ENCODE measurements at places on chromosomes 7 and 10.

GRCh38 chr10:112851588-112852211, 98.3 kb upstream of the TCF7L2 start:
- no peak for DNase-seq

- no peak for DNase-seq
These were observed 281.7 kb downstream of the SORCS3 start for GRCh38 chr10:104922810-104923209.

GRCh38 chr10:119418362-119418761, 124.2 kb downstream of the RGS10 start:
- DNase-seq, result no peak

GRCh38 chr7:143256932-143257331, 6.3 kb upstream of the GSTK1 start:
- no peak for DNase-seq

DNA sequence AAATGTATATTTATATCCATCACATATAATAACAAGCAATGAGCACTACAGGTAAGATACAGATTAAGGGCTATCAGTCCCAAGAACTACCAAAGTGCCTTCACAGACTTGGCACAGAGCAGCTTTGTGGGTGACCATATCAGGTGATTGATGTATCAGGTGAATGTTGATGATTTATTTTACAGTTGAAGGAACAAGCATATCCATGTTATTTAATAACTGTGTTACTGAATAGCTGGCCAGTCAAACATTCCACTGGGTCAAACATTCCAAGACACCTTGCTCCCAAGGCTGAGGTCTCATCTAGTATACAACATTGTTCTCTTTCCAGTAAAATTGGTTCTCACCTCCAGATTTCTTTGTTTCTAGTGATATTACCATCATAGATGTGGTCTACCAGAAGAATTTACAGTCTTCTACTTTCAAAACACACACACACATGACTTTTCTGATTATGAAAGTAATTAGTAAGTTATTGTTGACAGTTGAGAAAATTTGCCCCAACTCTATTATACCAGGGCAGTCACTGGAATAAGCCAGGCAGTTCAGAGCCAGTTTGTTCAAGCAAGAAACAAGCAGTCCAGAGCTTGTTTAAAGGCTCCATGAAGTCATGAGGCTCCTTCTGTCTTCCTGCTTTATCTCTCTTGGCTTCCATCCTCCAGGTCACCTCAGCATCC, 68.2 kb downstream of the ELAPOR2 start:
- no peak for DNase-seq

- no peak for DNase-seq
These were observed 120.9 kb downstream of the VIPR2 start for GRCh38 chr7:159023746-159024145.

GRCh38 chr7:17109020-17109419, 189.4 kb upstream of the AHR start:
- DNase-seq, result no peak

DNA sequence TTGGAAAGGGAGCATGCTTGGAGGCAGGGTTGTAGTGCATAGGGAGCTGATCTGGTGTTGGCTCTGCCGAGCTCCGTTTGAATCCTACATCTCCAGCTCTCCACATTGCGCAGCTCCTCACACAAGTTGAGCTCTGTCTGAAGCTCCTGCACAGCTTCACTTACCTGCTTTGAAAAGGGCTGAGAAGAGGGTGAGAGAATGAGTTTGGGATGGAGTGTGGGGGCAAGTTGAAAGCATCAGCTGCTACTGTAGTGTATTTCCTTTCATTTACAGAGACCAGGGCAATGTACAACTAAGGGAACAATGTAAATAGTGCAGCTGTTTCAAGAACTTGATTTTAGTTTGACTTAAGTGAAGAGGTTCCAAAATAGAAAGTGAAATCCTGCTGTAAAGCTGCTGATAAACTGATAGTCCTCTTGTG, 88.5 kb downstream of the VTI1A start:
- no peak for DNase-seq

- peak; percentile 10 for DNase-seq
These were observed 89.9 kb downstream of the CARD11 start for GRCh38 chr7:2953588-2954407.

GRCh38 chr10:16592378-16592777, 70.7 kb upstream of the C1QL3 start:
- no peak for DNase-seq
